Cortex of kidney (tissue), 1 donor: ENCODE measurements at places on chromosomes 2 and 18.

DNA sequence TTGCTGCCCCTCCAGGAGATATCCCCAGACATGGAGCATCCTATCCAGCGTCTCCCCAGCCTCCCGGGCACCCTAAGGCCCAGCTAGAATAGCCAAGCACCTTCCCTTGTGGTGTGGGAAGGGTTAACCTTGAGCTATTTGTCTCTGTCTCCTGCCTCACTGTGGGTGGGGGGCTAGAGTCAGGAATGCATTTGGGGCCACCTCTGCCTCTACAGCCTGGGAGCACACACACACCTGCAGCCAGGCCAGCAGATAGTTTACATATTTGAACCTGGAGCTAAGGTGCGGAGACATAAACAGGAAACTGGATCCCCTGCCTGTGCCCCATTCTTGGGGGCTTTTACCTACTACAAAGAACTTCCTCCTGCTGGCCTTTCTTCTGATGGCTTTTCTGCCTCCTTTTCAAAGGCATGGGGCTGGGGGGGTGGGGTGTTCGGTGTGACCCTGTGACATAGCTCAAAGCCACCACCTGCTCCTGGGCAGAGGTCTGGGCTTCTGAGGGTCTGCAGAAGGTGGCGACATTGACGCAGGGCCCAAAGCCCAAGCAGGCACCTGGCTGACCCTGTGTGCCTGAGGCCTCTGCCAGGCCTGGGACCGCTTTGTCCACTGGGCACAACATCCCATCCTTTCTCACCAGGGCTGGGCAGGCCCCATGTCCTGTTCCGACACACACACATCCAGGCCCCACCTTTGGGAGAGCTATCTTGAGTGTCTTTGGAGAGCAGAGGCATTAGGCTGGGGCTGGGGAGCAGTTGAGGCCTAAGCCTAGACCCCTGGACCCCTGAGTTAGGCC, 34.2 kb downstream of the EMX1 start:
- DNase-seq: no peak

GRCh38 chr18:31245820-31246219, 72.1 kb upstream of the DSG1 start:
- no peak for DNase-seq

DNA sequence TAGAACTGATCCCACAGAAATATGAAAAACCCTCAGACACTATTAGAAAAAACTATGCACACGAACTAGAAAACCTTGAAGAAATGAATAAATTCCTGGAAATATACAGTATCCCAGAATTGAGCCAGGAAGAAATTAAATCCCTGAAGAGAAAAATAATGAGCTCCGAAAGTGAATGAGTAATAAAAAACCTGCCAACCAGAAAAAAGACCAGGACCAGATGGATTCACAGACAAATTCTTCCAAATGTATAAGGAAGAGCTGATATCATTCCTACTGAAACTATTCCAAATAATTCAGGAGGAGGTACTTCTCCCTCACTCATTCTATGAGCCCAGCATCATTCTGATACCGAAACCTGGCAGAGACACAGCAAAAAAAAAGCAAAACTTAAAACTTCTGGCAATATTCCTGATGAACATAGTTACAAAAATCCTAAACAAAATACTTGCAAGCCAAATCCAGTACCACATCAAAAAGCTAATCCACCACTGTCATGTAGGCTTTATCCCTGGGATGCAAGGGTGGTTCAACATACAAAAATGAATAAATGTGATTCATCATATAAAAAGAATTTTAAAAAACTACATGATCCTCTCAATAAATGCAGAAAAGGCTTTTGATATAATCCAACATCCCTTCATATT, 1397.6 kb upstream of the DDX18 start:
- no peak for DNase-seq

- DNase-seq: no peak
Measured at GRCh38 chr2:25257032-25257552, 84.6 kb downstream of the DNMT3A start.

GRCh38 chr18:54696616-54697293, 105.7 kb downstream of the DYNAP start:
- DNase-seq: no peak

GRCh38 chr18:79458131-79458838, 62.6 kb downstream of the NFATC1 start:
- no peak for DNase-seq

GRCh38 chr2:122481244-122481622, 725.8 kb downstream of the TSN start:
- DNase-seq: no peak
